ENCODE measurements at places on chromosomes 3 and 15.

GRCh38 chr3:66495668-66496045, 5.2 kb downstream of the LRIG1 start:
- DNase-seq, result no peak

DNA sequence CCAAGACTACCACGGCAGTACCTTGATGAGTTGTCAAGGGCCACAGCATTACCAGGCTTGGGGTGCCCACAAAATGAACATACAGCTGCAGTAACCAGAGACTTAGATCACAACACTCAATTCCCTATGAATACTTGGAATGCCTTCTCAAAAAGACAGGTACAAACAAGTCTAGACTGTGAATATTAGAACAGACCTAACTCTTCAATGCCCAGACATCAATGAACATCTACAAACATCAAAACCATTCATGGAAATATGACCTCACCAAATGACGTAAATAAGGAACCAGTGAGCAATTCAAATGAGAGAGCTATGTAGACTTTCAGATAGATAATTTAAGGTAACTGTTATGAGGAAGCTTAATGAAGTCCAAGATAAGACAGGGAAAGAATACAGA, 185.1 kb upstream of the POU1F1 start:
- no peak for DNase-seq

DNA sequence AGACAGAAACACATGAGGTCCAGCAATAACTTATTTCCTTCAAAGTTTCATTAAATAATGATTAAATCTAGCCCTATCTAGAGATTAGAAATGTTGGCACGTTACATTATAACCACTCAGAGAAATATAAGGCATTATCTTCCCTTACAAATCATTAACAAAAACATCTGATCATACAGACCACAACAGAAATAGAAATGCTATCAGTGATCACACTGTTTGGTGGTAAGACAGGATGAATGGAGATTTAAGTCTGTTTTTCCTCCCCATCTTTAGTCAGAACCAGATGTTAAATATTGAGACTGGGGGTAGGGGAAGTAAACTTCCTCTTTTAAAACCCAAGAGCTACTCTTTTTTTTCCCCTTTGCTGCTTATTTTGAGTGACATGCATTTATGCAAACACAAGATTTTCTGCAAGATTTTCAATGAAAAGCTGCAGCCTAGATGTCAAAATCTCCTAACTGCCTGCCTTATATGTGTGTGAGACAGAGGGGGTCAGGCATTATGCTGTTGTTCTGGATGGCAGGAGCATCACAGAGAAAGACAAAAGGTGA, 70.4 kb downstream of the CBLB start:
- DNase-seq, result no peak

DNA sequence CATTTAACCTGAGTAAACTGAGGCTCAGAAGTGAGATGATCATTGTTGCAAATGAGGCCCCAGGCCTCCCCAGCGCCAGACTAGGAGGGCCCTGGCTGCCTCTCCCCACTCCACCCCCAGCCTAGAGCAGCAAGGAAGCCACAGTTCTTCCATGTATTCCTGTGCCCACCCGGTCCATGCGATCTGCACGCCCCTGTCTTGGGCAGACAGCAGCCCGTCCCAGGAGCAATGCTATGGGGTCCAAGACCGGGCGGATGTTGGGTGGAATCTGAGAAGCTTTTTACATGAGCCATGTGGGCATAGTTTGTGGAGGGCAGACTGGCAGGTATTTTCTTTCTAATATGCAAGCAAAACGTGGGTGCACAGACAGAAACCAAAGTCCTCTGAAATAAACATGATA, 15.1 kb downstream of the SH2D7 start:
- no peak for DNase-seq

DNA sequence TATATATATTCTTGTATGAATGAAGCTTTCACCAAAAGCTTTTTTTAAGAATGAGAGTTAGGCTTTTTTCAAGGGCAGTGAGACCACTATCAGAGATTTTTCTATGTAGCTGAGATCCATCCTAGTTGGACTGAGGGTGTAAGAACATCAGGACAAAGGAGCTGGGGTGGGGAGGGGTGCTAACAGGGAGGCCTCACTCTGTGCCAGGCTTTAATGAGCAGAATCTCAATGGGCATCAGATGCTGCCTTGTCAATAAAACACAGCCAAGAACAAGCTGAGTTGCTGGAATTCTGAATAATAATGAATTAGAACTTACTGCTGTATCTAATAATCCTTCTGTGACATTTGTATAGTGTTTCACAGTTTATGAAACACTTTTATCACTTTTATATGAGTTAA, 41.4 kb upstream of the USP3 start:
- DNase-seq, result no peak

DNA sequence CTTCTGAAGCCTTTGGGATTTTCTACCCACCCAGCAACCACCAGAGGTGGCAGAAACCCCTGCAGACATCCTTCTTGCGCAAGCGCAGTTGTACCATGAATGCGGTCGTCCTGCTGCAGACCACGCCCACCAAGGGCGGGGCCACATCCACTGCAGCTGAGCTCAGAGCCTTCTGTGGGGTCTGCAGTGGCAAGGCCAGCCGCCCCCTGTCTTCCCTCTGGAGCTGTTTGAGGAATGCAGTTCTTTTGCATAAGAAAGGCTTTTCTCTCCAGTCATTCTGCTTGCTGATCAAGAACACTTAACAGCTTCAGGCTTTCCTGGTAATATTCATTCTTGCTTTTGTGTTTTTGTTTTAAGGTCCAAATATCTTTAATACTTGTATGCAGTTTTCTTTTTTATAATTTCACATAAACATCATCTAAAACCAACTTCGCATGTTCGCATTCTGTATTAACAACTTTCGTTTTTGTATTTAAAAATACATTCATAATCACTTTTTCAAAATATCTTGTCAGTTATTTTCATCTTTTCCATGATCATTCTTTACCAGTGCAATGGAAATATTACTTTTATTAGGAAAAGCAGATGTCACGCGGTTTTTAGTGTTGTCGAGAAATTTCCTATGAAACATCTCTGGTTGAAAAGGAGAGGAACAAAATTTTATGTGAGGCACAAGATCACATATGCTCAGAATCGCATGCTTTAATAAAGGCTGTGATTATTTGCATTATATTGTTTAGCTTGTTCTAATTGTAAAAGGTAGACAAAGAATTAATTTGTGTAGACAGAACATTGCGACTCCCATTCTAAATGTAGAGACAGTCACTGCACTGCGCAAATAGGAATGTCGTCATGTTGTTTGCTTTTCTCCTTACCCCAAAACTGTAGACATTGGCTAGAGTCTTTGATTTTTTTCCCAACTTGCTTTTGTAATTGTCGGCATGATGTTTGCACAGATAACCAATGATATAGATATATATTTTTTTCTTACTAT, 98.1 kb upstream of the SNRPN start:
- DNase-seq, result no peak

DNA sequence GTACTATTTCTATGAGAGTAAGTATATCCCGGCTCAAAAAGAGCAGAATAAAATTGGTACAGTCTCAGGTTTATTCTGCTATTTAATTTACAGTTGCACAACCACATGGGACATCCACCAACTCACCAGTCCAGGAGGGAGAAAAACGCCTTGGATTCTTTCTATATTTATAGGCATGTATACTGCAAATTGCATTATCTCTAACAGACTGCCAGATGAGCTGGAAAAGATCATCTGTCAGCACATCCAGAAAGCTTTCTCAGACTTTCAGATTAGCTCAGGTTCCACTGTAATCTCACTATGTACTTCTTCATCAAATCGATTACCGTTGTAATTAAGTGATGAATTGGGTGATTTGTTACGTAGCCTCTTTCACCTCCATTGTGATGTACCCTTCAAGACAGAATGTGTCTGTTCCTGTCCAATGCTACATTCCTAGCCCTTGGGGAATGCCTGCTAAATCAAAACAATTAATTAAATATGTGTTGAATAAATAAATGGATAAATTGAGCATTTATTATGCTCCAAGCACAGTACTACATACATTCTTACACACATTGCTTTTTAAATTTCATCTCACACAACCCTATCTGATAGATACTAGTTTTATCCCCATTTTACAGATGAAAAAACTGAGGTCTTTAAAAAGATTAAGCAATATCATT, 38.1 kb upstream of the TMC3 start:
- DNase-seq, result no peak

DNA sequence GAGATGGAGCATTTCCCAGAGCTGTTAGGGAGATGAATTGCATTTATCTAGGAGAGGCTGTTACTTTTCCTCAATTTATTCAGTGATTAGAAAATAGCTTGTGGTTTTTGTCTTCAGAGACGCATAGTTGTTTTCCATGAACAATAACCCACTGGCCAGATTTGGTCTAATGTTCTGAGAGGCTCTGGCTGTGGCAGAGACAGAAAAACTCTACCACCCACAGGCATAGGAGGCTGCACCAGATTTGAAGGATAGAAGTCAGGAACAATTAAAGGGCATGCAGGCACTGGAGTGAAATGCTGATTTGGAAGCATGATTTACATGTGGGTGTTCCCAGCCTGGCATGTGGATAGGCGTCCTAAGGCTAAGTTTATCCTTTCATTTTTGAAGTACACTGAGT, 143.5 kb downstream of the NFKBIZ start:
- no peak for DNase-seq

DNA sequence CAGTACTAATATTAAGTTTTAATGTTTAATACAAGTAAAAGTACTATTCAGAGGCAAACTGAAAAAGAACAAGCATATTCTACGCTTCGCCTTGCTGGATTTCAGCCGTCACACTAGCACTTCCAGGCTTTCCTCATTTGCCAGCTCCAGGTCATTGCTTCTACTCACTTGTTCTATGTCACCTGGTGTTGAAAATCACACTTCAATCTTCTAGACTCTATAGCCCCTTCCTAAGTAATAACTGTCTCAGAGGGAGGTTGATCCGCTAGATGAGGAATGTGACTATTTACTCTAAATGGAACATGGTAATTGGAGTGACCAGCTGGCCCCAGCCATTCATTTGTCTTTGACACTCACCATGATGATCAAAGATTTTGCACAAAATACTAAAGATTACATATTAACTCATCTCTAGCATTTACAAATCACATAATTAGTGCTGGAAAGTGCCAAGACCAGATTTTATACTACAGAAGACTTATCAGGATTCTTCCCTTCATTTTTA, 92.0 kb downstream of the GAP43 start:
- no peak for DNase-seq

GRCh38 chr3:8954938-8955763, 8.1 kb downstream of the RAD18 start:
- DNase-seq, result no peak

DNA sequence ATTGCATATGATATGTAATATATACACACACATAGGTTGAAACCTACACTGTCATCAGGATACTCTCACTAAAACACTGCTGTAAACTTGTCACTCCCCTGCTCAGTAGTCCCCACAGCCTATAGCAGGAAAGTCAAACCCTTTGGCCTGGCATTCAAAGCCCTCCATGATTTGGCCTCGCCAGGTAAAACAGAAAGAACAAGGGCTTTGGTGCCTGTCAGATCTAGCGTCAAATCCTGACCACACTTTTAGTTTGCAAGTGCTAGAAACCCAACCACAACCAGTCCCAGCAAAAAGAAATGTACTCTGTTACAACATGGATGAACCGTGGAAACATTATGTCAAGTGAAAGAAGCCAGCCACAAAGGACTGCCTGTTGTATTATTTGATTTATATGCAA, 11.4 kb downstream of the CRABP1 start:
- DNase-seq, result no peak

GRCh38 chr15:36878684-36879262, 221.6 kb downstream of the MEIS2 start:
- no peak for DNase-seq

- DNase-seq, result peak; percentile 61
These were observed 326.6 kb upstream of the ALCAM start for GRCh38 chr3:105040026-105040622.

DNA sequence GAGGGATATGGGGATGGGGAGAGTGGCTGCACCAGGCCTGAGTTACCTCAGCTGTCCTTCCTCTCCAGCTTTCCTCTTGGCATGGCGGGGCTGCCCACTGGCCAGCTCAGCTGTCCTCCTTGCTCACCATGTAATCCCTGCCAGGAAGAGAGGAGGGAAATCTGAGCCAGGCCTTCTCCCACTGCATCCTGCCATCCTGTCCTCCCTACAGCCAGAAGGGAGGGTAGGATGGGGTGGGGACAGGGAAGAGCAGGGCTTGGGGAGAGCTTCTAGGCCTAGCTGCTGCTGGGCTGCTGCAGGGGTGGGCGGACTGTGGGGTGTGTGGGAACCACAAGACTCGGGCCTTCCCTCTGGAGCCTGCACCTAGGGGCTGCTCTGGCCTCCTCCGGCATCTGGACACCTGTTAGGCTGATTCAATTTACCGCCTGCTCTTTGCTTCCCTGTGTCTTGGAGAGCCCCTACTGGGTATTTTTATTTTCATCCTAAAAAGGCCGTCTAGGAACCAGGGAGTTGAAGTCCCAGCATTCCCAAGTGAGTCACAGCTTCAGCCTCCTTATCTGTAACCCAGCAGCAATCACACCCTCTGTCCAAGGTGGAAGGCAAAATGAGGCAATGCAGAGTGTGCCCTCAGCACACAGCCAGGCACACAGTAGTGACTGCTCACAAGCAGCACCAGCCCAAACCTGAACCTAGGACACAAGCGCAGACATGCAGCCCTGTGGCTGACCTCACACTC, 13.1 kb upstream of the KY start:
- DNase-seq, result no peak

- DNase-seq, result no peak
These were observed 27.6 kb downstream of the SPTBN5 start for GRCh38 chr15:41866263-41866703.

GRCh38 chr3:111608383-111608782, 13.2 kb upstream of the ZBED2 start:
- no peak for DNase-seq

GRCh38 chr3:7734456-7734855, 767.2 kb upstream of the LMCD1 start:
- no peak for DNase-seq

GRCh38 chr15:91496754-91497691, 356.5 kb upstream of the SLCO3A1 start:
- peak; percentile 94 for DNase-seq

- DNase-seq, result no peak
These were observed 163.5 kb upstream of the EOMES start for GRCh38 chr3:27885641-27886040.

GRCh38 chr3:197706658-197707057, 30.0 kb downstream of the RUBCN start:
- no peak for DNase-seq

GRCh38 chr3:6878731-6879130, 17.8 kb downstream of the GRM7 start:
- peak; percentile 8 for DNase-seq

- no peak for DNase-seq
These were observed 29.0 kb downstream of the CHDH start for GRCh38 chr3:53817211-53817610.

- DNase-seq, result no peak
These were observed 59.2 kb downstream of the LYZL4 start for GRCh38 chr3:42351207-42351606.

GRCh38 chr3:72655723-72656122, 192.5 kb downstream of the SHQ1 start:
- DNase-seq, result no peak

GRCh38 chr3:55226696-55227095, 260.4 kb downstream of the WNT5A start:
- DNase-seq, result no peak

- no peak for DNase-seq
These were observed 4.2 kb upstream of the CHRM5 start for GRCh38 chr15:33963831-33964664.

GRCh38 chr3:57952208-57952631, 56.0 kb upstream of the FLNB start:
- no peak for DNase-seq

- peak; percentile 76 for DNase-seq
These were observed at the start of gene ONECUT1 for GRCh38 chr15:52790169-52790708. ONECUT1 (minus strand) TSS chr15:52790336; CDS start chr15:52789884, 452 bp downstream.

Data from NCI-H526 (cell line).